ENCODE measurements at places on chromosomes 7 and 10. TPM values are rescaled to one million over a fixed set of nuclear protein-coding genes. Genes with fewer than 3 reads are reported as not detected.

The SEMA3E gene
- not detected for total RNA-seq

The PSMC2 gene
- total RNA-seq, result 252 TPM

The CDK14 gene
- total RNA-seq, result 13.2 TPM

The ABCB1 gene
- total RNA-seq, result 0.81 TPM

The DENND2A gene
- total RNA-seq, result 25.4 TPM

The LFNG gene
- 6.0 TPM for total RNA-seq

The SFRP4 gene
- 16.3 TPM for total RNA-seq

The TLX1 gene
- total RNA-seq, result not detected

The FANK1 gene
- not detected for total RNA-seq

The EPC1 gene
- 9.3 TPM for total RNA-seq

The CYP26C1 gene
- total RNA-seq, result not detected

The FBXL13 gene
- total RNA-seq, result 0.25 TPM

GRCh38 chr7:155810770-155811559 is 1.3 kb downstream of the SHH start:
- no peak for DNase-seq

GRCh38 chr10:15494850-15495506 is 123.9 kb upstream of the FAM171A1 start:
- DNase-seq, result no peak

DNA sequence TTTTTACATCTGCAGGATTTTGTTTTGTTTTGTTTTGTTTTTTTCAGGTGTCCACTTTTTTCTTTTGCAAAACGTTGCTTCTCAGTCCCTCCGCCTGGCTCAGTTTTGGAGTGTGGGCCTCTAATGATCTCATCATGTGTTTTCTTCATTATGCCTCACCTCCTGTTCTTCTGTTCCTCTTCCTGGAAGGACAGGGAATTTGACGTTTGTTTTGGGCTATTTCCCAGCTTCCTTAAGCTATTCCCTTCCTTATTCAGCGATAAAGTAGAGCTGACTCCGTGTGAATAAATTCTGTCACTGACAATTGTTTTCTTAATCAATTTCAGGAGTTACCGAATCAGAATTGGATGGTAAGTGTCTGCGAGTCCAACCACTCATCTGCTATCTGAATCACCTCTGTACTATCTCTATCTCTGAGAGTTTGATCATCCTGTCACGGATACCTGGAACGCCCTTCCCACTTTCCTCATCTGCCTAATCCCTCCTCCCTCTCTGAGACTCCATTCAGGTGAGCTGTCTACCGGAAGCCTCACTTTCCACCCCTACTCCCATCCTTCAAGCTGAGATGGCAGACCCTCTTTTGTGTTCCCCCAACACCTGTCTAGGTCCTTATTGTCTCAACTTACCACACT is 218.4 kb downstream of the GATA3 start:
- DNase-seq, result no peak

DNA sequence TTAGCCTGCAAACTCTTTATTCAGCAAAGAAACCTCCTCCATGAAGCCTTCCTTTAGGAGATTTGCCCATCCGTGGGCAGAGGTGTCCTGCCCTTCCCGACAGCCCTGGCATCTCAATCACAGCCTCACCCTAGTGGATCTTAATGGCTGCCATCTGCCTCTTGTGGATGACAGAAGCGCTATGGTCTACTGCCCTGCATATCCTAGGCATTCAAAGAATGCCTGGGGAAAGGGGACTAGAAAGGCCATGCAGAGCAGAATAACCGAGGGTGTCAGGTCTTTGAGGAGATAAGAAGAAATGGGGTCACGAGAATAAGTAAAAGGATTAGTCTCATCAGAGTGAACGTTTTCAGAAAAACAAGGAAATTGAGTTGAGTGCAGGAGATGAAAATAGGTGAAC is 57.7 kb upstream of the SPOCK2 start:
- no peak for DNase-seq

DNA sequence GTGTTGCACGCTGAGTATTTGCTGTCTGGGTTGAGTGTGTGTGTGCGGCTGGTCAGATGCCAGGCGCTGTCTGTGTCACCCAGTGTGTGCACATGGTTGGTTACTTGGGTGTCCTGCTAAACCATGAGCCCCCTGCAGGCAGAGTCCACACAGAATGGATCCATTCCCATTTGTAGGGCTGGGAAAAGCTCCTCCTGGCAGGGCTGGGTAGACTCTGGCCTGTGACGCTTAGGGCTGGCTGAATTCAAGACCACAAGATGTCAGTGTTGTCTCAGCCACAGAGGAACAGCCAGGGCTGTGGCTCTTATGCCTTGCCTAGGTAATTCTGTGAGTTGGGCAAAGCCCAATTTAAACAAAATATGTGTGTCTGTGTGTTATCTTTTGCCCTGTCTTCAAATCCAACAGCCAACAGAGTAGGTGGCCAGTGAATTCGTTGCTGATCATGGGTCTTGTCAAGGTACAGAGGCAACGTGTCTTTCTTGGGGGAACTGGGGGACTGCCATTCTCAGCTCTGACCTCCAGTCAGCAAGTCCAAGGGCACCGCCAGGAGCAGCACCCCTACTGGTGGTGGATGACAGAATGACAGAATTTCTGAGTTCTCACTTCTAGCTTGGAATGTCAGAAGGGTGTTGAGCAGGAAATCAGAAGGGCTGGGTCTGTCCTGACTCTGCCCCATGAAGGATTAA is 285.1 kb downstream of the CCSER2 start:
- peak; percentile 13 for DNase-seq

- no peak for DNase-seq
Observed at GRCh38 chr7:121339082-121339481, 10.3 kb downstream of the WNT16 start.

DNA sequence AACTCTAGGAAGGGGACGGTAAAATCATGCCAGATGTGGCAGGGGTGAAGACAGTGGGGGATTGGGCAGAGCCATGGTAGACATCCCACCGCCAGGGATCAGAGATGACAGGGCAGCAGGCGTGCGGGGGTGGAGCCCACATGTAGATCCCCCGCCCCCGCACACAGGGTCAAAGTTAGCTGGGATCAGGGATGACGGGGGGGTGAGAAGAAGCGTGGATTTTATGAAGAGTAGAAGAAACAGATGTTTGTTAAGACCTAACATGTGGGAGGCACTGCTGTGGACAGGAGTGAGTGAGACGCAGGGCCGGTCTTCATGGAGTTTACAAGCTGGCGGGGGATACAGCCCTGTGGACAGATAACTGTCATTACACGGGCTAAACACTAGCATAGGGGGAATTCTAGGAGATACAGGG is 154.0 kb upstream of the KLF14 start:
- no peak for DNase-seq

DNA sequence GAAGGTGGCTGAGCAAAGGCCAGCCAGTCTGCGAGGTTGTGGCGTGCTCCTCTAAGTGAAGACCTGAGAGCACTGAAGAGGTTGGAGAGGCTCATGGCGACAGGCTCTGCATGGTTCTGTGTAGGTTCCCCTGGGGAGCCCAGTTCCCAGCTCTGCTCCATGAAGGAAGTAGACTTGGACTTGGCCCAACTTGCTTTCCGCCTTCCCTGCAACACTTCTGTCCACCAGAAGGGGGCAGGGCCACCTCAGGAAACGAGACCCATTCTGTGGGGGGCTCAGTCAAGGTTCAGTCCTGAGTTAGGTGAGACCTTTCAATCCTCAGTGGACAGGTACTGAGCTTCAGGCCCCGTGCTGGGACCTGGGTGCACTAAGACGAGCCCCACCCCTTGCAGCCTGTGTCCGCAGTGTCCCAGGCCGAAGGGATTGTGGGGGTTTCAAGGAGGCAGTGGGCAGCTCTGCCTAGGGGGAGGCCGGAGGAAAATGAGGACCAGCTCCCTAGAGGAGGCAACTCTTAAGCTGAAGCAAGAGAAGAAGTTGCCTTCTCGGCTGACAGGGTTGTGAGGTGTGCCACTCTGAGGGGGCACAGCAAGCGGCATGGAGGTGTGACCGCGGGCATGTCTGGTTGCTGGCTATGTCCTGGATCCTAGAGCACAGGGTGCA is 15.0 kb upstream of the PCBD1 start:
- DNase-seq, result peak; percentile 28

- DNase-seq, result no peak
Observed at GRCh38 chr7:96327429-96327828, 5.5 kb upstream of the SLC25A13 start.

GRCh38 chr7:133070562-133070961 is 11.3 kb downstream of the CHCHD3 start:
- DNase-seq, result no peak

- DNase-seq, result no peak
Observed at GRCh38 chr10:3357737-3358136, 185.2 kb upstream of the PITRM1 start.

GRCh38 chr10:128180843-128181242 is 54.6 kb upstream of the MKI67 start:
- DNase-seq, result no peak

GRCh38 chr7:94160719-94161435 is 156.7 kb upstream of the BET1 start:
- DNase-seq, result no peak

DNA sequence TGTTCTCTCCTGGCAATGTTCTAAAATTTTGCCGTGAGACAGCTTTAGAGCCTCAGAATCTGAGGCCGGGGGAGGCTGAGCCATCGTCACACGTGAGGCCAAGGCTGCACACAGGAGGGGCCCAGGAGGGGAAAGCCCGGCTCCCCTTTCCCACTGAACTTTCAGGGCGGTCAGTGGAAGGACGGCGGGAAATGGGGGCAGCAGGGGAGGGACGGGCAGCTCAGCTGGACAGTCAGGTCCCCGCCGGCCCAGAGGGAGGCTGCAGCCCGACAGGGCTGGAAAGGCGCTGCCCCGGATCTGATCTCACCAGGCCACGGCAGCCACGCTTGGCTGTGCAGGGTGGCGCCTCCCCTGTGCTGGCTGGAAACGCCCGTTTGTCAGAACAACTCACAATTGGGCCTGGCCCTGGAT is 43.3 kb upstream of the ADGRA1 start:
- no peak for DNase-seq

DNA sequence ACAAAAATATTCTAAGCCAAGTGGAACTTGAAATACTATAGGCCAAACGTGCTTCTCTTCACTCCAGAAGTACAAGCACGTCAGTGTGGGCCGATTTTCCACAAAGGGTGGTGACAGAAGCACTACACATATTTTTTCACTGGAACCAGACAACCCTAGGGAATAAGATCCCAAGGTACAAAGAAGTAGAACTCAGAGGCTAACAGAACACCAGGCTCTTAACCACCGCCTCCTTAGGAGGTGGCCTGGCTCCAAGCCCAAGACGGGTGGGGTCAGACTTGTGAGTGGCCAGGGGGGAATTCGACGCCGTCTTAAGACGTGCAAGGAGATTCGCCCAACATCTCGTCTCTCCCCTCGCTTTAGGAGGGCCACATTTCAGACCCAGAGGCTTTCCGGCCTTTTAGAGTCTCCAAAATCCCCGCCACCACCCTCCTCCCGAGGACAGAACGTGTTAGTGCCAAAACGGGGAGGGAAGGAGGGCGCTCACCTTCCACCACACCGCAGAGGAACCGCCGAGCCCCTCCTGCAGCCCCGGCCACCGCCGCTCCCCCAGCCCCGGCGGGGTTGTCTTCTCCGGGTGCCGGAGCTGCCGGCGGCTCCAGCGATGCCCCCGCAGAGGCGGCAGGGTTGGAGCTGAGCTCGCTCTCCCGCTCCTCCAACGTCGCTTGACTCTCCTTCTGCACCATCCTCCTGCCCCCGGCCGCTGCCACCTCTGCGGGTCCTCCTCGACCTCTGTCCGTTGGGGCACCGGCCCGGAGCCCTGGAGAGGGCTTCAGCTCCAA is 716 bp downstream of the OGA start:
- peak; percentile 94 for DNase-seq

DNA sequence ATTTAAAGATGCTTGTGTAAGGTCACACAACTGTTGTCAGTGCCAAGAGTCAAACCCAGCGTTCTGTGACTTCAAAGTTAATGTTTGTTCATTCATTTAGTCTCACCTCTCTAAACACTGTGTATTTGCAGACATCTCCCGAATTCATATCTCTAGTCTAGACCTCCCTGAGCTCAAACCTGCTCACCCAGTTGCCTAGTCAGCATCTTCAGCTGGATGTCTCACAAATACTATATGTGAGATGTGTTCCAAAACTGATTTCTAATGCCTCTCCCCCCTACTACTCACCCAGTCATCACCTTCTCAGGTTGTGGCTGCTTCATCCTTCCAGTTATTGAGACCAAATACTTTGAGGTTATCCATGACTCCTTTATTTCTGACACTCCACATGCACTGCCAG is 91.4 kb downstream of the ST7 start:
- DNase-seq, result no peak

DNA sequence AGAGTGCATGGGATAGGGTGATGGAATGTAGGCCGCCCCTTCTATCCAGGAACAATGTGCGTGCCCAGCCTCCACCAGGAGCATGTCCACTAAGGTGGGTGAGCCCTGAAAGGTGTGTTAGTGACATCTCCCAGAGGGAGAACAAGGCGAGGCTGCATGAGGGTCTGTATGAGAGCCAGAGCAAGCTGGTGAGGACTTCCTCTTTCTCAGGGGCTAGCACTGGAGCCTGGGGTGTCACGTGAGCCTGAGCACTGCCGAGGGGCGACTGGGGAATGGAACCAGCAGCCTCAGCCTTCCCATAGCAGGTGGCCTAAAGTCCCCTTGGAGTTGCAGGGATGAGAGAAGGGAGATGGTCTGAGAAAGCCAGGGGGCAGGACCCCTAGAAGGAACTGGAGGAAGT is 156.3 kb upstream of the COBL start:
- DNase-seq, result no peak

DNA sequence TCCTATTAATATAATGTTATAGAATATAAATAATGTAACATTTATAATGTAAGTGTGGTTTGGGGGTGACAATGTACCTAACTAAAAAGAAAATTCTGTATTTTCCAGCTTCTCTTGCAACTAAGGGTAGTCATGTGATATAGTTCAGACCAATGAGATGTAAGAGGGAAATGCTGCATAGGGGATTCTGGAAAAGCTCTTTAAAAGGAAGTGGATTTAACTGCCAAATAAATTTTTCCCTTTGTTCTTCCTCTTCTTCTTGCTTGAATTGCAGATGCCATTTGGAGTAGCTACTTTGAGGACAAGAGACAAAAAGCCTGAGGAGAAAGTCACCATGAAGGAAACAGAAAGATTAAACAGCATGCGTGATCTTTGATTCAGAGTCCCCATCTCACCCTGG is 194.3 kb downstream of the PTEN start:
- no peak for DNase-seq

- DNase-seq, result no peak
Observed at GRCh38 chr7:24133691-24134090, 150.3 kb upstream of the NPY start.

- no peak for DNase-seq
Observed at GRCh38 chr10:74857586-74857985, 31.2 kb downstream of the KAT6B start.

Measured in MG63 (cell line).